Epithelial cell of prostate (primary cell): ENCODE measurements at places on chromosomes 11 and 22.

- DNase-seq = no peak
Measured at GRCh38 chr11:87353771-87354345, 316.1 kb downstream of the TMEM135 start.

- peak; percentile 73 for DNase-seq
Measured at GRCh38 chr22:37696657-37697537, at the start of gene TRIOBP. Gene TRIOBP (plus strand): TSS chr22:37697048. CDS start chr22:37701366, 4,318 bp downstream.

GRCh38 chr11:71244116-71244810, 8.1 kb downstream of the SHANK2 start:
- DNase-seq = no peak

DNA sequence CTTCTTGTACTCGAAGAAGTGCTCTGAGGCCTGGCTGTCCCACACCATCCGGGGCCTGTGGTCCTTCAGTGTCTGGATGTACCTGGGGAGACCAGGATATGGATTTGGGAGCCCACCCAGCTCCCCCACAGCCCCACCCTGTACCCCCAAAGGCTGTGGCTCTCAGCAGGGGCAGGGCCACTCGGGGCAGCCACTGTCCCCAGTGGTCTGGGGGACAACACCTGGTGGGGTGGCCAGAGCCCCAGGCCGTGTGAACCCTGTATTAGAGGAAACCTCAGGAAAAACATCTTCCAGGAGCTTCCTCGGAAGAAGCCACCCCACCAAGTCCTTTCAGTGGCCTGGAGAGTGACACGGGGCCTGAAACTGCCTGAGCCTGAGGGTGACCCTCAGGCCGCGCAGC, 27.8 kb downstream of the TSPAN4 start:
- DNase-seq = no peak

- no peak for DNase-seq
Measured at GRCh38 chr11:102476069-102476468, 23.5 kb upstream of the TMEM123 start.

DNA sequence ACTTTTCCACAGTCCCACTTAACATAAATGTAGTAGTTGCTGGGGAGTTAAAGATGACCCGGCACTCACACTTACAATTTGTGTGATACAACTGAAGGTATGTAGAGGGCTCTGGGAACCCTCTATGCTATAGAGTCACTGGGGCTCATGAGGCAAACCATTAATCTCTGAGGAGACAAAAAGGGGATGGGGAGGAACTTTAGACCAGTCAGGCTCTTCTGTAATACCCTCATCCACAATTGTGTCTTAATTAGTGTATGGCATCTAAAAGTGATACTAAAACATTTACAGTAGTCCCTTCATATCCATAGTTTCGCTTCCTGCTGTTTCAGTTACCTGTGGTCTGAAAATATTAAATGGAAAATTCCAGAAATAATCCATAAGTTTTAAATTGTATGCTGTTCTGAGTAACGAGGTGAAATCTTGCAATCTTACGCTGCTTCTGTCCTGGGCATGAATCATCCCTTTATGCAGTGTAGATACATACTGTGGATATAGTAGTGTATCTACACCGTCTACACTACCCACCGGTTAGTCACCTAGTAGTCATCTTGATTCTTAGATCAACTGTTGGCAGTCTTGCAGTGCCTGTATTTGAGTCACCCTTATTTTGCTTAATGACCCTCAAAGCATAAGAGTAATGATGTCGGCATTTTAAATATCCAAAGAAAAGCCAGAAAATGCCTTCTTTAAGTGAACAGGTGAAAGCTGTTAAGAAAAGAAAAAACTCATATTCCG, 12.2 kb downstream of the CBL start:
- peak; percentile 90 for DNase-seq

DNA sequence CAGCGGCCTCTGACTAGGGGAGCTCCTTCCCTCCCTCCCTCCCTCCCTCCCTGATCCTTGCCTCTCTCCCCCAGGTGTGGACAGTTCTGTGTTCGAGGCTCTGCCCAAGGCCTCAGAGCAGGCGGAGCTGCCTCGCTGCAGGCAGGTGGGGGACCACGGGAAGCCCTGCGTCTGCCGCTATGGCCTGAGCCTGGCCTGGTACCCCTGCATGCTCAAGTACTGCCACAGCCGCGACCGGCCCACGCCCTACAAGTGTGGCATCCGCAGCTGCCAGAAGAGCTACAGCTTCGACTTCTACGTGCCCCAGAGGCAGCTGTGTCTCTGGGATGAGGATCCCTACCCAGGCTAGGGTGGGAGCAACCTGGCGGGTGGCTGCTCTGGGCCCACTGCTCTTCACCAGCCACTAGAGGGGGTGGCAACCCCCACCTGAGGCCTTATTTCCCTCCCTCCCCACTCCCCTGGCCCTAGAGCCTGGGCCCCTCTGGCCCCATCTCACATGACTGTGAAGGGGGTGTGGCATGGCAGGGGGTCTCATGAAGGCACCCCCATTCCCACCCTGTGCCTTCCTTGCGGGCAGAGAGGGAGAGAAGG, 11.1 kb upstream of the POU2F3 start:
- no peak for DNase-seq

- no peak for DNase-seq
Measured at GRCh38 chr11:34499719-34500500, 13.7 kb downstream of the ELF5 start.

DNA sequence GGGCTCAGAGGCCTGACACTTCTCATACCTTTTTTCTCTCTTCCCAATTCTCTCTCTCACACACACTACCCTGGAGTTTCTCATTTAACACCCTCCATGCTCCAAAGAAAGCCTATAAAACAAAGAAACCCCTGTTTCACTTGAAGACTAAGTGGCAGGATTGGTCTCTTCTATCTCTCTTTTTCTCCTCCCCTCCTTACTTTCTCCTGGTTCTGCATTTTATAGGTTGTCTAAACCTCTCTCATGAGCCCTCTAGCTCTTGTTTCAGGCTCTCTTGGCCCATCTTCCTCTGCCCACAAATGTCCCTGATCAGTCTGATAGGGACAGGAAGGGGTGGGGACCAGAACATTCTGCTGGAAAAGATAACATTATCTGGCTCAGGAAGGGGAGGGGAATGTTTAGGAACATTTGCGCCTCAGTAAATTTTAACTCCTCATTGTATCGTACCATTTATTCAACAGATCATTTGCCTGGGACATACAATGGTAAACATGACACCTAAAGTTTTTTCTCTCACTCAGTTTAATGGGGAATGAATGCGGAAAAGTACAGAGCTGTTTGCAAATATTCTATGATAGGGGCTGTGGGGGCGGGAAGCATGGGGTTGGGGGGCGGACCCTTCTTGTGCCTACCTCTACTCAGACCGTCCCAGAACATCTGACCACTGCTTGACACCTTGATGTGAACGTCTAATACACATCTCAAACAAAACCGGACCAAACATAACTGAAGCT, 10.8 kb downstream of the CRYBA4 start:
- DNase-seq = no peak

DNA sequence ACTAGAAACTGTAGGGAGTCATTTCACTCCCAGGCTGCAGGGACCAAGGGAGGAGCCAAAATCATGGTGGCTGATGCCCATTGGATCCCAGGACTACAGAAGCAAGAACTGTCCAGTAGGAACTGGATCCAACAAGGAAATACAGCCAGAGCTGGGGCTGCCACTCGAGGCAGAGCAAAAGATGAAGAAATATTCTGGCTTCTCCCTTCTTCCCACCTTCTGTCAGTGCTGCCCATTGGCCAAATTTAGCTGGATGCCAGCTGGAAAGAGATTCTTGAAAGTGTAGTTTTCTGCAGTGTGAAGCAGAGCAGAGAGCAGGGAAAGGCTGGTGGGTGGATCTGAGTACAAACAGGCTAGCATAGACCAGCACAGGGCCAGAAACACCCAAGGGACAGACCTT, 45.6 kb downstream of the COMMD9 start:
- no peak for DNase-seq

DNA sequence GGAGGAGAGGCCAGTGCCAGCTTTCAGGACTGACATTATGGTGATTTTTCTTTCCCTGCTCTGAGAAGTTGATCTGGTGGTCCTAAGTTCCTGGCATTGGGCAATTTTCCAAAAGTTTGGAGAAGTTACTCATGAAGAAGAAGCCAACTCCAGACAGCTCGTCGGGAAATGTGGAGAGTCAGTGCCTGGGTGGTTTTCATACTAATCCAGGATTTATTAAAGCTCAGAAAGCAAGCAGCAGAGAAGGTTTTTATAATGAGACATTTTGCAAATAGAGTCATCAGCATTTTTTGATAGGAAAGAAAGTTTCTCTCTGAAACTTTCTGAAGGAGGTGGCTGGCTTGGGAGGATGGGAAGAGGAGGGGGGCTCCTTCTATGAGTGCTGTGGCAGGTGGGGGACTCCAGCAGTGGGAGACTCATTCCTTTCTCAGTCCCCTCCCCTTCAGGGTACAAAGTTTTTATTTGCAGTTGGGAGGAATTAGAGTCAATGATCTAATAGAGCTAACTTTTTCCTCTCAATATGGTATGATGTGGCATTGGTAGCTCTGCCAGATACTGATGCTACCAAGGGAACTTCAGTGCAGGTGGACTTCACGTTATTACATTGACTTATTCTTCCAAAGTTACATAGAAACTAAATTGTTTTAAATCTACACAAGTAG, 55.4 kb downstream of the LIF start:
- no peak for DNase-seq

DNA sequence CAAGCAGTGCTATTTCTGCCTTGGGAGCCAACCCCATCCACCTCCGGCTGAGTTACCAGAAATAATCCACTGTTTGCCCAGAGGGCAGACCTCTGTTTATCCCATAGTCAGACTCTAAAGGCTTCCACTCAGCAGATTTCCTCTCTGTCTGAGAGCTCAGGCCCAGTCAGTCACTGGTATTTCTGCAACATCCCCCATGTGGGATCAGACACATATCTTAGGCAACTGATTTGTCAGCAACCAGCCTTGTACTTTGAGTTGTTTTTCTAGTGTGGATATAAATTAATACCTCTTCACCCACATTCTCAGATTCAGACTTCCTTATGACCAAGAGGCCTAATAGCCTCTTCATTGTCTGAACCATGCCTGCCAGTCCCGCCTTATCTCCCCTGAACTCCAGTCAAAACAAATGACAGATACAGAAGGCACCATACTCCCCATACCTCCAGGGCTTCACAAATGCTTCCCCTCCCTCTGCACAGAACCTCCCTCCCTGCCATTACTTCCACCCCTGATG, 193.6 kb downstream of the FAM76B start:
- DNase-seq = peak; percentile 43

GRCh38 chr11:2999464-2999998, 7.4 kb upstream of the NAP1L4 start:
- DNase-seq = no peak

- no peak for DNase-seq
Measured at GRCh38 chr11:19920982-19921381, 208.3 kb downstream of the NAV2 start.

DNA sequence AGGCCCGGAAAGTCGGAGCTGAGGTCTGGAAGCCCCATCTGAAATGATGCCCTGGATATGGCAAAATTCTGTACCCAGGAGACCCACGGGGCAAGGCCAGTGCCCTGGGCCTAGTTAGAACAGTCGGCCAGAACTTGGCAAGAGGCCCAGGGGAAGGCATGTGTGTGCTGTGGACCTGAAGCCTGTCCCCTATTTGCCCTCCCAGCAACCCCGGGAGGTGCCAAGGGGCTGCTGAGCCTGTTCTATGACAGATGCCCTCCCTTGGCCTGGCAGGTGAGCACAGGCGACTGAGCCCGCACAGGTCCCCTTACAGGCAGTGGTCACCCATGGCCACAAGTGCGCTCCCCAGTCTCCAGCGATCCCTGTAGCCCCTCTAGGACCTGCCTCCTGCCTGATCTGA, 51.7 kb downstream of the NAT10 start:
- DNase-seq = no peak

DNA sequence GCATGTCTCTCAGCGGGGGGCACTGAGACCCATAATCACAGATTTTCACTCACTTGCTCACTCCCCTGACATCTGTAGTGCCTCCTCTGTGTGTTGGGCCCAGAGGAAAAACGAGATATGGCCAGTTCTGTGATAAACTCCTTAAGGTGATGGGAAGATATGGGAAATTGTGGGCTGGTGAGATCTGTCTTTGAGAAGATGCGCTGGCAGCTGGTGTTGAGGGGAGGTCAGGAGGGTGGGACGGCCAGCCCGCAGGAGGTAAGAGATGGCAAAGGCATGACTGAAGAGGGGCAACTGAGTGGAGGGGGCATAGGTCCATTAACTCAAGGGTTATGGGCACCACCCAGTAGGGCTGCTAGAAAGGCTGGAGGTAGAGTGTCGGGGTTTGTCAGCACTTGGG, 60.1 kb upstream of the CLTCL1 start:
- no peak for DNase-seq
